ENCODE measurements at places on chromosomes 5 and 9. TPM values are rescaled to one million over a fixed set of nuclear protein-coding genes. Genes with fewer than 3 reads are reported as not detected.
A peak's percentile ranks its signal among the peaks of the same experiment; 100 is the strongest.

DNA sequence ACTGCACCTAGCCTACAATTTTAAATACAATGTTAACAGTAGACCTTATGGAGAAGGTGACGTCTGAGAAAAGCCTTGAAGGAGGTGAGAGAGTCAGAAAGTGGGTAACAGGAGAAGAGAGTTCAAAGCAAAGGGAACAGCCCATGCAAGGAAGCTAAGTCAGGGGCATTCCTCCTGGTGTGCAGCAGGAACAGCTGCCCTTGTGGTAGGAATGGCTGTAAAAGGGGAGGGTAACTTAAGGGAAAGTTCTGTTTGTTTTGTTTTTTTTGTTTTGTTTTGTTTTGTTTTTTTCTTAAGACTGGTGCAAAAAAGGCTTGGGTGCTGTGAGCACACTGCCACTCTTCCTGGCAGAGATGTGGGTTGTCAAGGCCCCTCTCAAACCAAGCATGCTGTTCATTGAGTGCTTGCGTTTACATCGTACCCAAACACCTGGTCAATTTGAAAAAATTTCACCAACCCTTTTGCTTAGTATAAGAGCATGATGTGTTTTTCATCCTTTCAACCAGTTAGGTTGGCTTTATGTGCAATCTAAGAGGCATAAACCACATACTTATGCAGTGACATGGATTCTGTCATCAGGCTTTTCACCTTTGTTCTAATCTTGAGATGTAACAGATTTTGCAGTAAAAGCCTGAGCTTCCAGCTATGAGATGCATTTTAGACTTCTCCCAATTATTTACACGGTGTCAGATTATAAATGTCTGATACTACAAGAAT is 279.7 kb downstream of the GLIS3 start:
- no peak for DNase-seq

DNA sequence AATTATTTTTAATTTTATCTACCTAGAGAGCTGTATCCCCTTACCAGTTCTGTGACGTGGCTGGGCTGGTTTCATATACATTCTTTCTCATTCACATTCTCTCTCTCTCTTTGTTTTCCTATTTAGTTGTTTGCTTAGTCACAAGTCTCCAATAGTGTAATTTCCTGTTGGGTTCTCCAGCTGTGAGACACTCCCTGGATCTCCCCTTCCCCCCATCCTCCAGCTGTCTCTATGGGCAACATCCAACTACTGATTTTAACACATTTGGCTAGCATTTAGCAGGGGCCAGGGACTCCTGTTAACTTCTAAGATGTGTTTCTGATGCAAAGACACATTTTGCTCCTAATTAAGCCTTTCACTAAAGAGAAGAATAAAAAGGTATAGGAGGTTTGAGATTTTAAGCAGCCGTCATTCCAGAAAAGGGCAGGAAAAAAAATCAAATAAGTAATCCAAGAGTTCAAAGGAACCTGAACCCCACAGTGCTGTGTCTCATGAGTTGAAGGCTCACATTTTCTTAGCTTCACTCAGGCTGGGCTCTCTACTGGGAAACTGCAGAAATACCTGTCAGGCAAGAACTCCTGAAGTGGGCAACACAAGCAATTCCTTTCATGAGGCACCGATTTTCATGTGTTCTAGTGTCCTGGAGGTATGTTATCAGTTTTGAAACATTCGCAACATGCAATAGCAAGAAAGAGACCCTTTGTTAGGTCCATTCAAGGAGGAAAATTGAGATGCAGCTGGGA is 198.7 kb upstream of the C9orf72 start:
- no peak for DNase-seq

- no peak for DNase-seq
Measured at GRCh38 chr5:68066277-68066955, 149.1 kb upstream of the PIK3R1 start.

- peak; percentile 77 for DNase-seq
Measured at GRCh38 chr9:76717613-76718012, 46.6 kb upstream of the PCA3 start.

GRCh38 chr9:81193362-81194339 is 495.7 kb downstream of the TLE1 start:
- no peak for DNase-seq

Gene UCK1
- 24.1 TPM for total RNA-seq

Gene RMND5B
- total RNA-seq = 38.2 TPM

Gene ADRA1B
- not detected for total RNA-seq

Gene TAF1L
- not detected for total RNA-seq
